Left lung (tissue), 14 donors: ENCODE measurements at places on chromosomes 7 and 10.

- DNase-seq = no peak
These were observed 12.7 kb upstream of the RHBDD2 start for GRCh38 chr7:75866114-75866488.

DNA sequence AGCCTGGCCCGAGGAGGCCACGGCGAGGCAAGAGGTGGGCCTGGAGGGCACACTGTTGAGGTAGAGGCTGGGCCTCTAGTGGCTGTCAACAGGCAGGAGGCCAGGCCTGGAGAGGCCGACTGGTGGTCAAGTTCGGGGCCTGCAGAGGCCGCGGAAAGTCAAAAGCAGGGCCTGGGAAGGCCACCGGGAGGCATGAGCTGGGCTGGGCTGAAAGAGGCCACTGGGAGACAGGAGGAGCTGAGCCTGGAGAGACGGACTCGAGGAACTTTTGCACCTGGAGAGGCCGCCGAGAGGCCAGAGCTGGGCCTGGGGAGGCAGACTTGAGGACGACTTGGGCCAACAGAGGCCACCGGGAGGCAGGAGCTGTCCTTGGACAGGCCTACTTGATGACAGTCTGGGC, 321.2 kb downstream of the ZNF479 start:
- DNase-seq = no peak

DNA sequence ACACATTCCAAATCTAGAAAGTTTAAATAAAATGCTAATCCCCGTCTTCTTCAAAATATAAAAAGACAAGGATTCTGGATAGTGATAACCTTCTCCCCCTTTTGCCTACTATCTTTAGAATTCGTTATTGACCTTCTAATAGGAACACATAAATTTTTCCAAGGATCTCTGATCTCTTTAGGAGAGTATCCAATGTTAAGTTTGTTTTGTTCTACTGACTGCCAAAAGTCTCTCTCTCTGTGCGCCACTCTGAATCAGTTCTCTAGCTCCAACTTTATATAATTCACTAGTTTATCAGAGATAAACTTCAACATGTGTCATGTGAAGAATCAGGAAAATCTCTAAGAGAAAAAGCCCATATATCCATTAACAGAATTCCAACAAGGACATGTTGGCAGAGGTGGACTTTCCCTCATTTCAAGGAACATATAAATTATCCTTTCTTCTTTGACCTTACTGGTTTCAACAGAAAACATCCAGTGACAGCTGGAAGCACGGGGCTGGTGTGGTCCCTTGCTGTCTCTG, 615.6 kb downstream of the KCNMA1 start:
- no peak for DNase-seq

DNA sequence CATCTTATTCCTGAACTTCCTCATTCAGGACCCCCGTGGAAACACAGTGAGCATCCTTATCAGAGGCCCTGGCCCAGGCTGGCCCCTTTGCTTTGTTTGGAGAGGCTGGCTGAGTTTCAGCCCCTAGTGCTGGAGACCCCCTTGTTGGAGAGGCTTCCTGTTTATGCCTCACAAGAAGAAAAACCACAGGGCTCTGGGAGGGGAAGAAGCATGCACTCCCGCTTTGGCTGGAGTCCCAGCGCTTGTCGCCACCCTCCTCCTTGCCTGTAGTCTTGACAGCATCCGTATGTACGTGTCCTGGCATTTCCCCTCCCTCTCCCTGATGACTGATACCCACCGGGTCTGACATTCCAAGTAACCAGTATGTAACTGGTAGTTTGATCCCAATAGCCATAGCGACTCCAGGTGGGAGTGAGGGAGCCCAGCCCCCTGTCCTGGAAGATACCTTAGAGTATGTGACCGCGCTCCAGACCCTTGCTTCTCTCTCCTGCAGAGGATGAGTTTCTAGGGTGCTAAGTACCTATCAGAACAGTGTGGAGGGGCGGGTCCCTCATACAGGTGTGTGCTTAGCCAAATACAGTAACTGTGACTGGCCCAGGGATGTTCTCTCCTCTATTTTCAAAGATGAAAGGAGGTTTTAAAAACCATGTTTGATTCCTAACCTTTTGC, 6.9 kb upstream of the ATP6V0E2 start:
- DNase-seq = no peak

DNA sequence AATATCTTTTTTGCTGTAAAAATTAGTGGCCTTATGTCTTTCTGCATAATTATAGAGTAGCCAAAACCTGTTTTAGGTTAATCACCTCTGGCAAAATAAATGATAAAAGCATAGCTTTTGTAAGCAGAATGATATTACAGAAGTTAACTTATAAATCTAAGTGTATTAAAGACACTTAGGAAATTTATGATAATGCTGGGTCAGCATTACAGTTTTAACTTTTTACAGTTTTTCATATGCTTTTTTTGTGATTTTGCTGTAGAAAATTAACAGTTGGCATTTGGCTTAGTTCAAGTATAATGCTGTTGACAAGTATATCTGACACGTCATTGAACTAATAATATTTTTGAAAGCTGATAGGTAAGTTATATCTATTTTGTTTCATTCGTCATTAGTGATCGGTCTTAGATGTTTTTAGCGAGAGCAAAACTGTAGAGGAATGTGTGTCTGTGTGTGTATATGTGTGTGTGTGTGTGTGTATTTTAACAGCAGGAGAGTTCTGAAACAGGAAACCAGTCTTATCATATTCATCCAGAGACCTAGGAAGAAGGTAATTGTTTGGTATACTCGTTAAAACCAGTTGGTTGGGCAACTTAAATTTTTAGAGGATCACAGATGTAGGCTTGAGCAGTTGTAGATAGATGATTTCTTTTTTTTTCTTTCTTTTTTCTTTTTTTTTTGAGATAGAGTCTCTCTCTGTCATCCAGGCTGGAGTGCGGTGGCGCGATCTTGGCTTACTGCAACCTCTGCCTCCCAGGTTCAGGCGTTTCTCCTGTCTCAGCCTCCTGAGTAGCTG, 15.4 kb downstream of the PTEN start:
- DNase-seq = no peak

- DNase-seq = no peak
These were observed 123.4 kb upstream of the ZNF92 start for GRCh38 chr7:65250216-65250615.

DNA sequence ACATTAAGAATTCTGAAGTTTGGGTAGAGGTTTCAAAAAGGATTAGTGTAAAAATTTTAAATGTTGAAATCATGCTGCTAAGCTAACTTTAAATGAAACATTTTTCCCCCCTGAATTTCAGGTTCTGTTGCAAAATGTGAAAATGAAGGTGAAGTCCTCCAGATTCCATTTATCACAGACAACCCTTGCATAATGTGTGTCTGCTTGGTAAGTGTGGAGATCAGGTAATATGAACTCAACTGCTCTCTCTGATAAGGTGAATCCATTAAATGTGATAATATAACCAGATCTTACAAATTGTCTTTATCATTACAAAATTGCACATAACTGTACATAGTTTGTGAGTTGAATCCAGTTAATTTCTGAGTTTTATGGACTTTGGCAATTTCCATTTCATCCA, 1.4 kb downstream of the BMPER start:
- no peak for DNase-seq

DNA sequence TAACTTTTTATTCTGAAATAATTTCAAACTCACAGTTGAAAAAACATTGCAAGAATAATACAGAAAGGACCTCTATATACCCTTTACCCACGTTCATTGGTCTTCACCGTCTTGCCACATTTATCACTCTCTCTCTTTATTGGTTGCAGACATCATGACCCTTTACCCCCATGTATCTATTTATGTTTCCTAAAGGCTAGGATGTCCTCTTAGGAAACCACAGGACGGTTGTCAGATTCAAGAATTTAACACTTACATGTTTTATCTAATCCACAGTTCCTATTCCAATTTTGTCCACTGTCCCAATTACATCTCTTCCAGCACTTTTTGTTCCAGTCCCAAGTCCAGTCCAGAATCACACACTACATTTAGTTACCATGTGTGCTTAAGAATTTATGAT, 67.6 kb upstream of the FGFR2 start:
- DNase-seq = no peak

- DNase-seq = no peak
These were observed 11.9 kb upstream of the NPS start for GRCh38 chr10:127536972-127537760.

DNA sequence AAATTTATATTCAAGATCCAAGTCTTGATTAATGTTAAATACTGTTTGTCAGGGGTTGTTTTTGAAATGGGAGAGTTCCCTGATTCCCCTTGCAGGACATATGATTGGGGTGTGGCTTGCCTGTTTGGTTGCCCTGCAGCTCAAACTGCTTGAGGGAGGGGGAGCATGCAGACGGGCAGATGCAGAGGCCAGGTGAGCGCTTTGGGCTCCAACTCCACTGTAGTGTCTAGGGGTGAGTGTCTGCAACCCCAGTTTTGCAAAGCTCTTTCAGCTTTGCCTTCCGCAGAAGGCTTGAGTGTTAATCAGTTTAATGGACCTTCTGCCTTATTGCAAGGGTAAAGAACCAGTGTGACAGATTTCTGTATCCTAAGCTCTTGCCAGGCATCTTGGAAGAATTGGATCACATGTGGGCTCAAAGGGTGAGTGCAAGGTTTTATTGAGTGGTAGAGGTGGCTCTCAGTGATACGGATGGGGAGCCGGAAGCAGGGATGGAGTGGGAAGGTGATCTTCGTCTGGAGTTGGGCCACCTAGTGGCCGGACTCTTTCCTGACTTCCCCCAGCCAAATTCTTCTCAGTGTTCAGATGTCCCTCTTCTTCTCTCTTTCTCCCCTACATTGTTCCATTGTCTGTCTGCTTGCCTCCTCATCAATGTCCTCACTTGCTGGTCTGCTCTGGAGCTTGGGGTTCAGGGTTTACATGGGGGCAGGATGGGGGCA, 479.7 kb downstream of the ATRNL1 start:
- no peak for DNase-seq

GRCh38 chr7:108406222-108406890, 49.9 kb downstream of the NRCAM start:
- DNase-seq = peak; percentile 78

DNA sequence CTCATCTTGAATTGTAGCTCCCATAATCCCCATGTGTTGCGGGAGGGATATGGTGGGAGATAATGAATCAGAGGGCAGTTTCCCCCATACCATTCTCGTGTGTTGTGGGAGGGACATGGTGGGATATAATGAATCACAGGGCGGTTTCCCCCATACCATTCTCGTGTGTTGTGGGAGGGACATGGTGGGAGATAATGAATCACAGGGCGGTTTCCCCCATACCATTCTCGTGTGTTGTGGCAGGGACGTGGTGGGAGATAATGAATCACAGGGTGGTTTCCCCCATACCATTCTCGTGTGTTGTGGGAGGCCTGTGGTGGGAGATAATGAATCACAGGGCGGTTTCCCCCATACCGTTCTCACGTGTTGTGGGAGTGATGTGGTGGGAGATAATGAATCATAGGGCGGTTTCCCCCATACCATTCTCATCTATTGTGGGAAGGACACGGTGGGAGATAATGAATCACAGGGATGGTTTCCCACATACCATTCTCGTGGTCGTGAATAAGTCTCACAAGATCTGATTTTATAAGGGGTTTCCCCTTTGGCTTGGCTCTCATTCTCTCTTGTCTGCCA, 271.0 kb downstream of the MAD1L1 start:
- peak; percentile 1 for DNase-seq

DNA sequence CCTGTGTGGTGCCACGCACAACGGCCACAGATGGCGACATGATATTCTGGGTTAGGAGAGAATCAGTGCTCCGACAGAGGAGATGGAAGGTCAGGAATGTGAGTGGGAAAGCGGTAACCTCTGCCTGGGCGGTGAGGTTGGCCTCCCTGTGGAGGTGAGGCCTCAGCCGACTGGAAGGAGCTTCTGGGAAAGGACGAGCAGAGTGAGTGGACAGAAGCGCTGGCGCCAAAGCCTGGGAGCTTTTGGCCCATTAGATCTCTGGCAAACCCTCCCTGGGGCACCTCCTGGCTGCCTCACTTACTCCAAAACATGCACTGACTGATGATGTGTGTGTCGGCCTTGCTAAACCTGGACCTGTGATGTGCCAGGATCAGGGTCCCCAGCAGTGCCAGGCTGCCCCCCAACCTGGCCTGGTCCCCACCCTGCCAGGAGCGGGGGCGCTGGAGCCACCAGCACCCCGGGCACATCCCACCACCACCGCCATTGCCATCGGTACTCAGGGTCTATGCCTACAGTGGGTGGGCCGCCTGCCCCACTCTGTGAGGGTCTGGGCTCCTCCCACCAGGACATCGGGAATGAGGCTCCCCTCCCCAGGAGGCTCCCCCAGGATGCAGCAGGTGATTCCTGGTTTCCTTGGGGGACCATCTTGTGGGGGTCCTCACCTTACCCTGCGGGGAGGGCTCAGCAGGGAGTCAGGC, 51.0 kb downstream of the RASGEF1A start:
- no peak for DNase-seq

- DNase-seq = no peak
These were observed 2.2 kb downstream of the SORCS3 start for GRCh38 chr10:104643303-104643663.

DNA sequence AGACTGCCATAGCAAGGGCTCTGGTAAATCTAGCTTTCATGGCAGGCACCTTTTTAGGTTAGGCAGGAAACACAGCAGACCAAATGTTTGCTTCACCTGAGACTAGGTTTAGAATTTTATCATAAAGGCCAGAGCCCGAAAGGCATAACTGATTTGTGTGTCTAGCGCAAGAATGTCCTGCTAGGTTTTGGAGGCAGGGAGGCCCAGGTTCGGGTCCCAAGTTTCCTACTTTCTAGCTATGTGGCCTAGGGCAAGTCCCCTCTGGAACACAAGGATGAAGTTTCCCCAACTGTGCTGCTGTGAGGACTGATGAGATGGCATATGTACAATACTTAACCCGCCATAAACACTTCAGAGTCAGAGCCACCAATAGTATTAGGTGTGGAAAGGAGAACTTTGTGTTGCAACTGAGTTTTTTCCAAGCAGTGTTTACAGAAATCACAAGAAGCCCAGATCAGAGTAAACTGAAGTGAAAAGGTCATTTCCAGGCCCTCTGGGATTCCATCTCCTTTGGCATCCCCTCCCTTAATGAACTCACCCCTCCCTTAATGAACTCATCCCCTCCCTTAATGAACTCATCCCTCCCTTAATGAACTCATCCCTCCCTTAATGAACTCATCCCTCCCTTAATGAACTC, 244.9 kb downstream of the SKAP2 start:
- no peak for DNase-seq
